ENCODE measurements at places on chromosomes 4 and X.
A peak's percentile ranks its signal among the peaks of the same experiment; 100 is the strongest.

- peak; percentile 35 for DNase-seq
Measured at GRCh38 chr4:13484749-13485221, 645 bp upstream of the RAB28 start.

GRCh38 chr4:32010221-32010620 lies 1290.1 kb downstream of the PCDH7 start:
- DNase-seq, result no peak

- DNase-seq, result no peak
Measured at GRCh38 chrX:46681849-46682248, 77.1 kb downstream of the SLC9A7 start.

- DNase-seq, result peak; percentile 38
Measured at GRCh38 chr4:15506464-15506863, 36.8 kb downstream of the CC2D2A start.

- DNase-seq, result no peak
Measured at GRCh38 chrX:37640142-37640541, 45.4 kb upstream of the XK start.

DNA sequence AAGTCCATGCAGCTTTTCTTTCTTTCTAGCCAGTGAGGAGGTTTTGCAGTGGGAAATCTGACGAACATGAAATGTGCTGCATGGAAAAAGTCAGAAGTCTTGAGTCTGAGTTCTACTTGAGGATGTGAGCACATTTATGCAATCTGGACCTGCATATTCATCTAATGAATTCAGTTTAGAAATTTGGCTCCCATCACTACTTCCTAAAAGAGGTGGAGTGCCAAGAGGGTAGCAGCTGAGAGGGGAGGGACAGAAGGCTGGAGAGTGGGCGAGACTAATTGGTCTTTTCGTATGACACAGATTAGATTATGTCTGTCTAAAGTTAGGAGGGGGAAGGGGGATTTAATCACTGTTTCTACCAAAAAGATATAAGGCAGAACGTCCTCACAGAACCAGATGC lies 535.9 kb downstream of the IQCM start:
- DNase-seq, result no peak

- DNase-seq, result no peak
Measured at GRCh38 chrX:82675104-82675503, 833.0 kb upstream of the POU3F4 start.

DNA sequence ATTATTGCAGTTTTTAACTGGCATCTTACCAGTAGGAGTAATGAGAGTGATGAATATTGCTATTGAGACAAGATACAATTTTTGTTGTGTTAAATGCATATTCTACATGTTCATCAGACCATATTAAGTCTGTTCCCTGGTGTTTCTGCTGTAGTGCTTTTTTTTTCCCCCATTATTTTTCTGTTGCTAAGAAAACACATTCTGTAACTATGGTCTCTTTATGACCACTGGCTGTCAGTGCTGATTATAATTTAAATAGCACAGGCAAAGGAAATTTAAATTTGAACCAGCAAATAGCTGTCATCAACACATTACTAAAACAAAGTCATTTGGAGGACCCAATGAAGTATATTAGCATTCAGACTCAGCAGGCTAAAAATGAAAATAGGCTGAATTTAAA lies 98.3 kb upstream of the ANKRD50 start:
- peak; percentile 1 for DNase-seq

DNA sequence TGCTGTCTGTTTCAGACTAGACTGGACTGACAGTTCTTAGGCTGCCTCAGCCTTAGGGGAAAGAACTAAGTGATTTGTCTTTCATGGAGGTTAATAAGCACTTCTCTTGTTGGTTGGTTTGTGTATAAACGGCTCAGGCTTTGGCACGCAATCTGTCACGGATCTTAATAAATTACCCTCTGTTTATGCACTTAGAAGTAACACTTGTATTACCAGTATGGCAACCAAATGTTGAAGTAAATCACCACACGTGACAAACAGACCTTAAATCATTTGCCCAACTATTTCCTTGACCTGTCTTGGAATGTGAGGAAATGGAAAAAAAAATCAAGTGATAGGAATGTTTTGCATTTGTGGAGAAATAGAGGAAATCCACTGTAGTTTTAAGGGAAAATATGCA lies 69.9 kb downstream of the TEX13A start:
- DNase-seq, result no peak

GRCh38 chrX:40406330-40406859 lies 174.4 kb upstream of the ATP6AP2 start:
- no peak for DNase-seq

- DNase-seq, result peak; percentile 8
Measured at GRCh38 chrX:135389243-135389642, 32.5 kb upstream of the SMIM10L2A start.

DNA sequence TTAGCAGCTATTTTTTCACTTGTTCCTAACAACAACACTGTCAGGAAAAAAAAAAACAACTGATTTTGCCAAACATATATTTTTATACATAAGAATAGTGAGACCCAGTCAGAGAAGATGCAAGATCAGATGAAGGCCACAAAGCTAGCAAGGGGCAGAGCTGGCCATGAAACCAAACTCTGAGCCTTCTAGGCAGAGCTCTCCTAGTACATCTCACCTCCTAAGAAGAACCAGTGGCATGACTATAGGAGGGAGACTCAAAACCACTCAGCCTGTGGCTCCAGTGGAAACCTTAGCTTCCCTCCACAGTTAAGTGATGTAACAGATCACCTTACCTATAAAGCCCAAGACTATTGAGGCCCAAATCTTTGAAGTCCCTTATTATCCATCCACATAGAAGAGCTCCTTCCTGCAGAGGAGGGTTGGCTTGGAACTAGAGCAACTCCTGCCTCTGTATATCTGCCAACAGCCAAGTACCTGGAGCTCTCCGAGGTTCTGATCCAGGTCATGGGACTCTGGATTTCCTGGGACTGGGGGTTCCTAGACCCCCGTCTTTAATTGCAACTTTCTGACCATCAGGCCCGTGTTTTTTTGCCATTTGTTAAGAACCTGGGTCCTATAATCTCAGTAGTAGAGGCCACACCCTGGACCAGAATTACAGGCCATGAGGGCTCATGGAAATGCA lies 136.5 kb downstream of the SH3KBP1 start:
- no peak for DNase-seq
